Left colon (tissue), 2 donors: ENCODE measurements at places on chromosomes 12 and 14. TPM values are rescaled to one million over a fixed set of nuclear protein-coding genes. Genes with fewer than 3 reads are reported as not detected.

DNA sequence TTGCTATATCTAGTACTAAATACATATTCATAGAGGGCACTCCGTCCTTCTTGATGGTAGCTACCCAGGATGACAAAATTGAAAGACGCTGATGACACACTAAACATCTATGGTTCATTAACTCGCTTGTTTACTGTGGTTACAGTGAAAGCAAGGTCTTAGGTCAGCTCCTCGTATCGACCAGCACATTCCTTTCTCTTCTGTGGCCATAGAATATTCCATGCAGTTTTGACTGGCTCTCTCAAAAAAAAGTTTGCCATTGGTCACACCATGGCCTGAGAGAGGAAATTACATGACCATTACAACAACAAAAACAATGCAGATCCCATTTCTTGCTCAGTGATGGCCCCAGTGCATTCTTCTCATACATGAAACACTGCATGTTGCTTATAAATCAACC lies 411.4 kb upstream of the SOX5 start:
- no peak for DNase-seq

GRCh38 chr12:14188744-14189143 lies 176.7 kb upstream of the ATF7IP start:
- DNase-seq, result no peak

DNA sequence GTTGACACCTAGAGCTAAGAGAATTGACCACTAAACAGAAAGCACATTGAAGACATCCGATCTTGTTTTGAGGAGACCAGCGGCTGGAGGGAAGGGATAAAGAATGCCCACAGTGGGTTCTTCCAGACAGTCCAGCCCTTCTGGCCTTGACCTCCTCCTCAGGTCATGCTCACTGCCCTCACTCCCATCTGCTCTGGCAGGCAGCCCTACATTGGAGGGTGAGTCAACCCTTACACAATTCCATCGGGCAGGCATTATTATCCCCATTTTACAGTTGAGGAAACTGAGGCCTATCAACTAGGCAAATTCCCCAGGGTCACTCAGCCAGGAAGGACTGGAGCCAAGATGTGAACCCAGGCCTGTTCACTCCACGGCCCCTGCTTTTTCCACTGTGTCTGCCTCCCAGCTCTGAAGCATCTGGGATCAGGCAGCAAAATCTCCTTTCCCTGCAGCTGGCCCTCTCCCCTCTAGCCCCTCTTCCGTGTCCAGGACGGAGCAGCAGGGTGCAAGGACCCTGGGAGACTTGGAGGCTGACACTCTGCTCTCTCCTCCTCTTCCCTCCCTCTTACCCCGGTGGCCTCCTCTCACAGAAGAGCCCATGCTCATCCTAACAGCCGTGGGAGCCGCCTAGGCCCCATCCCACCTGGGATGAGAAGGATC lies 5.3 kb downstream of the SCNN1A start:
- DNase-seq, result no peak

DNA sequence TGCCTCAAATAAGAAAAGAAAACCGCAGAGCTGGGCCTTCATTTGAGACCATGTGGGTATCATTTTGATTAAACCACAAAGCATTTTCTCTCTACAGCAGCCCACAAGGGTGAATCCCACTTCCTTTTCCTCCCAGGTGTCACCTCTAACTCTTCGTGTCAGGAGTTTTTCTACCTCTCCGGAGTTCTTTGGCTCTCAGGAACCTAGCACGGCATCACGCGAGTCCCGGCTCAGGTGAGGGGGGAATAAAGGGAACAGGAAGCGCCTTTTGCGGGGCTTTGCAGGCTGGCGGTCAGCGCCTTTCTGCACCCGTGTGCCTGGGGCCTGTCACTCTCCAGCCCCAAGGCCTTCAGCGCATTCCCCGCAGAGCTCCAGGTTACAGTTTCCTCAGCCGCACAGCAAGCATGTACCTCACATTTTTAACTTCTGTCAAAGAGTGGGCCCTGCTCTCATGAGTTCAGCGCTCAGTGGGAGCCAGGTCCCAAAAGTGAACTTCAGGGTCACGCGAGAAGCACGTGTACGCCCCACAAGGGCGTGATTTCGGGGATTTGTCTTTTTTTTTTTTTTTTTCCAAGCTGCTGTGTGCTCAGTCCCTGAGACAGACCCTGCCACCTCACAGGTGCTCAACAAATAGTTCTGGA lies 740 bp upstream of the PRPF40B start:
- DNase-seq, result peak; percentile 50

DNA sequence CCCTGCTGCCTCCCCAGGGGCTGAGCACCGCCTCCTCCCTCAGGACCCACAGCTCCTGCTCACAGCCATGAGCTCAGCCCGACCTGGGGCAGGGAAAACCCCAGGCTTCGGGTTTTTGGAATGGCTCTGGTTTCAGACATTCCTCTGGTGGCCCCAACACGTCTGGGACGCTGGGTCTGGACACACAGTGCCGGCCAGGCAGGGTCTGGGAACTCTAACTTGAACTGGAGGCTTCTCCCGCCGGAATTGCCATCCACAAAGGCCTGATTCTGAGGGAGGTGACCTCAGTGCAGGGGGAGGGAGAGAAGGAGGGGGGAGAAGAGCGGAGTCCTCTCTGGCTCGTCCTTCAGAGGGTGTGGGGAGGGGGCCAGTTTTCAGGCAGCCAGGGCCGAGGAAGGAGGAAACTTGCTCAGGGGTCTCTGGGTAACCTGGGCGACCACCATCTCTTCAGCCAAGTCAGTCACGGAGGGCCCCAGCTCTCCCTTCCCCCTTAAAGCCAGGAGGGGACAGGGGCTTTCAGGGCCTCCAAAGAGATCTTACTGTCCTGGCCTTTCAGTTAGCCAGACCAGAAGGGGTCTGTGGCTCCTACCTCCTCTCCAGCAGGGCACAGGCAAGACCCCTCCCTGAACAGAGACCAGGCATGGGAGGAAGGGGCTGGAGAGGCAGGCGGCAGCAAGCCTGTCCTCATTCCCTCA lies 19.4 kb downstream of the NCKAP5L start:
- no peak for DNase-seq

DNA sequence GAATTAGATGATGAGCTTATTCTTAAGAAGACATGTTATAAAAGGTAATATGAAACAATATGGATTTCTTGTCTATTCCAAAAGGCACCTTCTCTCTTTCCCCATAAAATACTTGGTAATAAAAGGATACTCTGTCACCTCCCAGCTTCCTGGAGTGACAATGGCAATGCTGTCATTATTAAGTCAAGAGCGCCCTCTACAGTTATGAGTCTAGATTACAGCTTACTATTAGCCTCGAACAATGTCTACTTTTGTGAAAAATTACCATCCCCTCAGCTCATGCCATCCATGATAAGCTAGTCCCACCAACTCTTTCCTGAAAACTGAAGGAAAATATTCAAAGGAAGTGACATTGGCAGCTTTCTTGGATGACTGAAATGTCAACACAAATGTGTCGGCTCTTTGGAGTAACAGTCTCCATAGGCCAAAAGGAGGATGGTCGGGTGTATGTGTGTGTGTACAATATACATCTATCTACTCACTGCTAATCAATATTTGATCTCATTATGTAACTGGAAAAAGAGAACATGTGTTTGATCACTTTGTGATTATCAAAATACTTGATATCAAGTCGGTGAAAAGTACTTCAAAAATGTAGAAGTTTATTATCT lies 48.7 kb upstream of the CDKN3 start:
- DNase-seq, result no peak

GRCh38 chr14:99586054-99586760 lies 17.8 kb downstream of the CCDC85C start:
- no peak for DNase-seq

GRCh38 chr12:50401500-50402081 lies 906 bp downstream of the LARP4 start:
- DNase-seq, result peak; percentile 21

MIP gene
- not detected for total RNA-seq

DNA sequence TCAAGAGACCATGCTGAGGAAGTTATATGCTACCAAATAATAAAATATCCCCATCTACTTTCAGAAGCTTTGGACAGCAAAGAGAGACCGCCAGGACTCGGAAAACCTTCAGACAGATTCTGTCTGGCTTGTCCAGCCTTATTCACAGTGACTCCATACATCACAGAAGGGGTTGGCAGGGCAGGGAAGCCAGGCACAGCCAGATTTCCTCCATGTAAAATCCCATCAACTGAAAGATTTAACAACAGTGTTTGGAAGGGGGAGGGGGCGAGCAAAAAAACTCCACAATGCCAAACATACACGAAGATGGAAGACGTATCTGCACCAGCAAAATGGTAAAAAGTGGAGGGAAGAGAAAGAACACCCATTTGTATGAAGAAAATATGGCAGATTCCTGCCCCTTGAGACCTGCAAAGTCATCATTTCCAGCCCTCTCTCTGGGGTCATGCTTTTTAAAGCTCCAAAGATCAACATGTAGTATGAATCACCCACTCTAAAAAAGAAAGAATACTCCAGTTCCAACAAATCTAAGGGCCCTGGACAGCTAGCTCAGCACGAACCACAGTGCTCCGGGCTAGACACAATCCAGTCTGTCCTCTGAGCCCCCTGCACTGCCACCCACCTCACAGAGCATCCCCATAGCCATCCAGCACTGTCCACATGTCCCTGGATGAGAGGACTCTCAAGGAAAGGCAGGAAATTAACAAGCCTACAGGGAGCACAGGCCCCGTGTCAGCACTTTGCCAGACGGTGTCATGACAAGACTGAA lies 116.4 kb downstream of the DICER1 start:
- no peak for DNase-seq

- no peak for DNase-seq
These were observed 5.8 kb downstream of the NR4A1 start for GRCh38 chr12:52056801-52057637.

DNA sequence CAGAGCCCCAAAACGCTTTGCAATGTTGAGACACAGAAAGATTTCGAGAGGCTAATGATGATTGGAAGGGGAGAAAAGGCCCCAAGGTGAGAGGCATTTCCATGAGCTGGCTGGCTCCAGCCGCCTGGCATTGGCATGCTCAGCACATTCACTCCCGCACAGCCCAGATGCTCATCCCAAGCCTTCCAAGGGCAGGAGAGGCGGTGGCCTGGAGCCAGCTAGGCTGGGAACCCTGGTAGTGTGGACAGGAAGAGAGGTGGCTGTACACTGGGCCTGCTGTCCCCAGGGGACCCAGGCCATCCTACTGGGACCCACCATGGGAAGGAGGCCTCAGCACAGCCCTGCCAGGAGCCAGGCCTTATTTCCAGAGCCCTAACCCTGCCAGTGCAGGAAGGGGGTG lies 72.2 kb downstream of the SPTB start:
- DNase-seq, result no peak

- DNase-seq, result no peak
These were observed 10.8 kb downstream of the C14orf132 start for GRCh38 chr14:96049932-96050331.

MDM1 gene
- 6.6 TPM for total RNA-seq

- no peak for DNase-seq
These were observed 32.6 kb downstream of the ETNK1 start for GRCh38 chr12:22657538-22657937.

- no peak for DNase-seq
These were observed 550 bp upstream of the NUP107 start for GRCh38 chr12:68686262-68686594.

FAM186B gene
- 0.25 TPM for total RNA-seq

- DNase-seq, result peak; percentile 75
These were observed at the start of gene PTPN21 for GRCh38 chr14:88554457-88555286. Gene PTPN21 (minus strand): TSS chr14:88555007. CDS start chr14:88550417, 4,590 bp downstream.

DNA sequence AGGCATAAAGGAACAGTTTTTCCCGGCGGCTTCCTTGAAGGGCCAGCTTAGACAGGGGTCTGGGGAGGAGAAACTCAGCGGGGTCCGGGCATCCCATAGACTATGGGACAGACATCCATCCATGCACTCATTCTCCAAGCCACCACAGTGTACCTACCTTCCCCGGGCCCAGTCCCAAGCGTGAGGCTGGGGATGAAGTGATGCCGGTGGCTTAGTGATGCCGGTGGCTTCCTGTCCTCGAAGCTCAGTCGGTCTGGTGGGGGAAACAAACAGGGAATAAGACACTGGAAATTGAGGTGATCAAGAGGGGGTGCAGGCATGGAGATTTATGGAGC lies 421 bp downstream of the RTL1 start:
- DNase-seq, result no peak

- DNase-seq, result no peak
These were observed 29.1 kb upstream of the SOS2 start for GRCh38 chr14:50260511-50260910.

- no peak for DNase-seq
These were observed 169.0 kb upstream of the RTL1 start for GRCh38 chr14:101072531-101072930.

CELA1 gene
- not detected for total RNA-seq

DNA sequence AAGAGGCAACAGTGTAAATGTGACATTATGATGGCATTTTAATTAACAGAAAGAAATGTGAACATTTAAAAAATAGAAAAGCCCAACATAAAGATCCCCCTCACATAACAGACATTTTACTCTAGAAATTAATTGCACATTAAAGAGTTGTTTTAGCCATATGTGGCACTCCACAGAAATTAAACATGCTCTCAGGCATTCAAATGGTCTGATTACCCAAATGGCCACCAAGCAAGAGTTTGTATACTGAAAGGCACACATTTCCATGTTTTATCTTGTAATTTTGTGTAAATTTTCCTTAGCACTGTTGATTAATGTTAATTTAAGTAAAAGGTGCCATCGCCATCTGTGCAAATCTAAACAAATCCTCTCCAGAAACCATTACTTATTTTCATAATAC lies 43.5 kb downstream of the GTF2A1 start:
- DNase-seq, result no peak

DNA sequence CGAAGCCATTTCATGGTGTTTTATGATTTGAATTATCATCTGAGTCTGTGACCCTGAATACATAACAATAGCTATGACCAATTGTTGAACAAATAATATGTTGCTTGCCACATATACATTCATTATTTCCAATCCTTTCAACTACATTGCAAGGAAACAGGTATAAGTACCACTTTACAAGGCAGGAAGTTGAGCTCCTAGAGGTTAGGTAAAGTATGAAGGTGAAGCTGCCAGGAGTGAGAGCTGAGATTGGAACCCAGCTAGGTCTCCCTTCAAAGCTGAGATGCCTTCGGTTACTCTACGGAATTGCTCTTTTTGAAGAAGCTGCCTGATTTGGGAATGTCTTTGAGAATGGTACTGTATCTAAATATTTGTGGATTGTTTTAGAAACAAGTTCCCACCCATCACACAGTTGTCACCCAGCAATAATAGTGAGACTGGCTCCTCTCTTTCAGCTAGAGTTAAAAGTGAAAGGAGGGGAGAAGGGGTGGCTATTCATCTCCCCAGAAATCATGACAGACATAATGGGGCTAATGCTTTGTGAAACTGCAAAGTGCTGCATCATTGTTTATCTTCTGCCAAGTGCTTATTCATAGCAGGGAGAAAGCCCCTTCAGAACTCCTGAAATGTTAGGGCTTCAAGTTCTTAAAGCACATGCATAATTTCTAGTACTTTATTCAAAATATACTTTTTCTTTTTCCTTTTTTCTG lies 75.9 kb upstream of the AMIGO2 start:
- no peak for DNase-seq

DNA sequence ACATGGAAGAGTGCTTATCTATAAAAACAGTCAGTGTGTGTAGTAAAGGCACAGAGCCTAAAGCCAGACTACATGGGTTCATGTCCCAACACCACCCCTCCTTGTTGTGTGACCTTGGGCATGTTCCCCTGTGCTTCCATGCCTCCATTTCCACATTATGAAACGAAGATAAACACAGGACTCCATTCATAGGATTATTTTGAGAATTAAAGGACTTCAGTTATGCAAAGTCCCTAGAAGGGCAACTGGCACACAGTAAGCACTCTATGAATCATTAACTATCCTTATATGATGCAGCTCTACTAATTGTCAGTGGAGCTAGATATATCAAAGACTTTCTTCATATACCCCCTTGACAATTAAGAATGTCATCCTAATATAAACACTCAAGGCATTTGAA lies 17.8 kb downstream of the IFNG-AS1 start:
- no peak for DNase-seq

- no peak for DNase-seq
These were observed 167.7 kb upstream of the AMIGO2 start for GRCh38 chr12:47247418-47247817.

AMHR2 gene
- not detected for total RNA-seq
